Activated CD4-positive, alpha-beta memory T cell treated with anti-CD3 and anti-CD28 coated beads for 36 hours (primary cell): ENCODE measurements at places on chromosomes 16 and 17. TPM values are rescaled to one million over a fixed set of nuclear protein-coding genes. Genes with fewer than 3 reads are reported as not detected.
A peak's percentile ranks its signal among the peaks of the same experiment; 100 is the strongest.

DNA sequence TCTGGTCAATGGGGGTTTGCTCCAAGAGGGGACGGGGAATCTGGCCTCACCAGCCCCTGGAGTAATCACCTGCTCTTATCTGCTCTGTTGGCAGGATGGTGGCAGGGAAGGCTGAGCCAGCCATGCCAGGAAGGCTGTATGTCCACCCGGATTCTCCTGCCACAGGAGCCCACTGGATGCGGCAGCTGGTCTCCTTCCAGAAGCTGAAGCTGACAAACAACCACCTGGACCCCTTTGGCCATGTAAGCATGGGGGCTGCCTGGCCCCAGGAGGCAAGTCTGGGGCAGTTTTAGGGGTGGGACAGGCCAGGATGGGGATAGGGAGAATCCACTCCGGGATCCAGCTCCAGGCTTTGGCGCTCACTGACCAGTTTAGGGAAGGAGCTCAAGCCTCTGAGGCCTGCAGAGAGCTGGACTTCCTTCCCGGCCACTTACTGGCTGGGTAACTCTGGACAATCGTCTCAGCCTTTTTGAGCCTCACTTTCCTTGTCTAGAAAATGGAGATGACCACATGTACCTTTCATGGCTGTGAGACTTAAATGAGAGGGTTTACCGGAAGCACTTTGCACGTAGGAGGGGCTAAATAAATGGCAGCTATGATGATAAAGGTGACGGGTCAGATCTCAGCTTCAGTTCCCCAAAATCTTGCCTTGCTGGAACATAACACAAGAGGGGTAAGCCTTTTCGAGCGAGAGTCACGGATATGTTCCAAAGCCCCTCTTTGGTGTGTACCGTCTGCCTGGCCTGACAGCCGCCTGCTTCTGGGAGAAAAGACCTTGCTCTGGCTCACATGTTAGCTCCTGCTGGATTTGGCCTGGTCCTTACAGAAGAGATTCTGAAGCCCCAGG is 15.4 kb downstream of the TBX4 start:
- H3K4me1 ChIP-seq: peaks cover 1% of the 10 kb centered on the region
- no peak for DNase-seq
- H3K4me3 ChIP-seq: no peak overlapping the region
- peaks cover 12% of the 10 kb centered on the region for H3K27me3 ChIP-seq
- no peaks in the 10 kb centered on the region for H3K36me3 ChIP-seq
- no peak overlapping the region for H3K27ac ChIP-seq

CCDC78 gene
- total RNA-seq: 4.2 TPM

CCL7 gene
- not detected for total RNA-seq

HEATR9 gene
- total RNA-seq: 0.24 TPM

- H3K36me3 ChIP-seq: no peaks in the 10 kb centered on the region
- H3K27ac ChIP-seq: no peak overlapping the region
- no peak overlapping the region for H3K4me3 ChIP-seq
- H3K27me3 ChIP-seq: no peaks in the 10 kb centered on the region
- no peak for DNase-seq
- H3K4me1 ChIP-seq: no peaks in the 10 kb centered on the region
Observed at GRCh38 chr16:59328961-59329360, 594.8 kb upstream of the GOT2 start.

DNA sequence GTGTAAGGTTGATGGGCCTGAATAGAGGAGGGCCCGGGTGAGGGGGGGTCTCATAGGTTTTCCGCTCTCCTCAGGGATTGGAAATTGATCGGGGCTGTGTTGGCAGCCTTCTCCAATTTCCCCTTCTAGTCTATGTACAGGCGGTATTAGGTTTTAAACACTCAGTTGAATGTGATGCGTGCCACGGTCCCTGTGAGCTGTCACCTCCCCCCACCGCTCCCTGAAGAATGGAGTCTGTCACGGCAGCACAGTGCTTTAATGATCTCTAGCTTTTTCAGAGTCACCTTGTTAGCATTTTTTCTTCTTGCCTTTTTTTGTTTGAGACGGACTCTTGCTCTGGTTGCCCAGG is 800 bp downstream of the COX4I1 start:
- peak overlapping the region; percentile 84 for H3K27ac ChIP-seq
- H3K36me3 ChIP-seq: peaks cover 49% of the 10 kb centered on the region
- H3K27me3 ChIP-seq: no peaks in the 10 kb centered on the region
- no peak for DNase-seq
- peak overlapping the region; percentile 82 for H3K4me3 ChIP-seq
- peaks cover 55% of the 10 kb centered on the region for H3K4me1 ChIP-seq

NPIPB6 gene
- 2.5 TPM for total RNA-seq

GRCh38 chr16:578870-579405 is 9.2 kb downstream of the PIGQ start:
- H3K27ac ChIP-seq: no peak overlapping the region
- DNase-seq: peak; percentile 81
- H3K27me3 ChIP-seq: no peaks in the 10 kb centered on the region
- no peaks in the 10 kb centered on the region for H3K4me1 ChIP-seq

GRCh38 chr16:7313170-7313569 is 19.5 kb upstream of the RBFOX1 start:
- H3K27me3 ChIP-seq: no peaks in the 10 kb centered on the region
- no peaks in the 10 kb centered on the region for H3K4me1 ChIP-seq
- H3K27ac ChIP-seq: no peak overlapping the region
- H3K4me3 ChIP-seq: no peak overlapping the region
- DNase-seq: no peak
- H3K36me3 ChIP-seq: no peaks in the 10 kb centered on the region

DNA sequence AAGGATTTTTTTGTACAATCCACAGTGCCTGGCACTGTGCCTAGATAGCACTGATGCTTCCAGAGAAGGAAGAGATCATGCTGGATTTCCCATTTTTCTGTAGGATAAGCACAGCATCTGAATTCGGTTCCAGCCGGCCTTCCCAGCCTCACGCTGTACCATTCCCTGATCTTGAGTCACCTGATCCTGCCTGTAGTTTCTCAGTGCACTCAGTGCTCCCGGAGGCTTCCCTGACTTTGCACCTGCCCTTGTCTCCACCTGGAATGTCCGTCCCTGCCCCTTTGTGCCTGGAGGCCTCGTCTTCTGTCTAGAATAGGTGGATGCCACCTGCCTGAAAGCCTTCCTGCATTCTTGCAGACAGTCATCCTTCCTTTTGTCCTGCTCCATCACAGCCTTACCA is 179.9 kb downstream of the CCDC182 start:
- H3K36me3 ChIP-seq: no peaks in the 10 kb centered on the region
- H3K4me3 ChIP-seq: no peak overlapping the region
- H3K4me1 ChIP-seq: peaks cover 2% of the 10 kb centered on the region
- no peak for DNase-seq

CSF3 gene
- total RNA-seq: not detected

GRCh38 chr16:88969361-88969831 is 7.6 kb downstream of the CBFA2T3 start:
- no peak overlapping the region for H3K4me3 ChIP-seq
- peaks cover 9% of the 10 kb centered on the region for H3K4me1 ChIP-seq
- H3K27ac ChIP-seq: no peak overlapping the region
- H3K36me3 ChIP-seq: no peaks in the 10 kb centered on the region
- peaks cover 18% of the 10 kb centered on the region for H3K27me3 ChIP-seq

DNA sequence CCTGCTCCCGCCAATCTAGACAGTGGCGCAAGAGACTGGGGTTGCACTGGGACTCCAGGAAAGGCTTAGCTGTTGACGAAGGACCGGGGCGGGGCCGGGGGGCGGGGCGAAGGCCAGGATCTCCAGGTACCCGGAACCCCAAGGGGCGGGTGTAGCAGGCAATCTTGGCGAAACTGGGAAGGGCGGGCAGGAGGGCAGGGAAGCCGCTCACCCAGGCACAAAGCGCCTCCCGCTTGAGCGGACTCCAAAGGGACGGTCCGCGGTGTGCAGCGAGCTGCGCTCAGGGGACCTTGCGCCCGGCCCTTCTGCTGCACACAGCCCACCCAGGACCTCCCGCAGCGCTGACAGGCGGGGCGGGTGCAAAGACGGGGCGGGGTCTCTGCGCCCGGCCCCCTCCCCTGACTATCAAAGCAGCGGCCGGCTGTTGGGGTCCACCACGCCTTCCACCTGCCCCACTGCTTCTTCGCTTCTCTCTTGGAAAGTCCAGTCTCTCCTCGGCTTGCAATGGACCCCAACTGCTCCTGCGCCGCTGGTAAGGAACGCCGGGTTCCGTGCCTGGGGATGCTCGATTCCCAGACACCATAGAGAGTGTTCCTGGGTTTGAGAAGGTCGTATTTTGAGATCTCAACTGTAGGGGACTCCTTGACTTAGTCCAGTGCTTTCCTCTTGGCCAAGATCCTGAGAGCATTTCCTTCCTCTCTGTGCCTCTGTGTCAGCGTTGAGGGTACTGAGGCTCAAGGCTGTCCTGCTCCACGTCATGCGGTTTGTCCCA is at the start of gene MT1F:
Gene MT1F (plus strand): TSS at position 405 of the 772 bp plus-strand sequence. CDS start 100 bp downstream, at position 505.
- peak; percentile 84 for DNase-seq
- peaks cover 4% of the 10 kb centered on the region for H3K27me3 ChIP-seq
- peak within 1 kb of the TSS; percentile 94 for H3K4me3 ChIP-seq
- H3K36me3 ChIP-seq: no peaks in the 10 kb centered on the region

TNFRSF13B gene
- total RNA-seq: not detected

DNA sequence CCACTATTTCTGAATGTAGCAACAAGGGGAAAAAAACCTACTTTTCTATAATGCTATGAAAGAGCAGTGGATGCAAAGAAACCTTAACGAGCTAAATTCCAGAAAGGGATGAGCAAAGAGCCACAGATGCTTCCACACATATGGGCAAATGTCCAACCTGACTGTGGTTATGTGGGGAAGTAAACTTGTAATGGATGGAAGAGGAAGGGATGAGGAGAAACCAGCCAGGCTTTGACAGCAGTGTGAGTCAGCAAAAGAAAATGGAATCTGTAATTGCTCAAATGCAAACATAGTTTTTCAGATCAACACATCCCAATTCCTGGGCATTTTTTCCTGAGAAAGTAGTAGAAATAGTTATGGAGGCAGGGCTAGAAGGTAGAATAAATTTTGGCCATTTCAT is 204.8 kb upstream of the CPHXL start:
- H3K27me3 ChIP-seq: no peaks in the 10 kb centered on the region
- H3K27ac ChIP-seq: no peak overlapping the region
- H3K4me3 ChIP-seq: no peak overlapping the region
- no peak for DNase-seq
- no peaks in the 10 kb centered on the region for H3K4me1 ChIP-seq

GRCh38 chr16:1950047-1950446 is 4.4 kb downstream of the RPL3L start:
- no peak for DNase-seq
- H3K27me3 ChIP-seq: no peaks in the 10 kb centered on the region
- no peak overlapping the region for H3K4me3 ChIP-seq
- no peaks in the 10 kb centered on the region for H3K36me3 ChIP-seq
- no peak overlapping the region for H3K27ac ChIP-seq
- H3K4me1 ChIP-seq: peaks cover 3% of the 10 kb centered on the region

DNA sequence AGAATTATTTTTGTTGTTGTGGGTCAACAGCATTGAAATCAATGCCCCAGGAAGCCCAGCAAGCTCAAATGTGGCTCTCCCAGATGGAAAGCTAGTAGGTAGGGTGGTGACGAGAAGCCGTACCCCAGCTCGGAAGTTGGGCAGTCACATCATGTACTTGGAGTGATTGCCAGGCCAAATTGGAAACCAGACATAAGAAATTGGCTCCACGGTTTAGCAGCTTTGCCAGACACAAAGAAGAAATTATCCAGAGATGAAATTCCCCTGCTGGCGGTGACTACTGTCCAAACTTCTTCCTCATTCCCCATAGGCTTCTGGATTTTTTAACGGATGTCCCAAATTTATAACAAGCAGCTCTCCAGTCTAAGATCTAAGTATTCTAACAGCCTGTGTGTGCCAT is 95.9 kb downstream of the OR1D5 start:
- no peak overlapping the region for H3K4me3 ChIP-seq
- H3K36me3 ChIP-seq: no peaks in the 10 kb centered on the region
- no peak overlapping the region for H3K27ac ChIP-seq

RTN4RL1 gene
- 0.21 TPM for total RNA-seq

DNA sequence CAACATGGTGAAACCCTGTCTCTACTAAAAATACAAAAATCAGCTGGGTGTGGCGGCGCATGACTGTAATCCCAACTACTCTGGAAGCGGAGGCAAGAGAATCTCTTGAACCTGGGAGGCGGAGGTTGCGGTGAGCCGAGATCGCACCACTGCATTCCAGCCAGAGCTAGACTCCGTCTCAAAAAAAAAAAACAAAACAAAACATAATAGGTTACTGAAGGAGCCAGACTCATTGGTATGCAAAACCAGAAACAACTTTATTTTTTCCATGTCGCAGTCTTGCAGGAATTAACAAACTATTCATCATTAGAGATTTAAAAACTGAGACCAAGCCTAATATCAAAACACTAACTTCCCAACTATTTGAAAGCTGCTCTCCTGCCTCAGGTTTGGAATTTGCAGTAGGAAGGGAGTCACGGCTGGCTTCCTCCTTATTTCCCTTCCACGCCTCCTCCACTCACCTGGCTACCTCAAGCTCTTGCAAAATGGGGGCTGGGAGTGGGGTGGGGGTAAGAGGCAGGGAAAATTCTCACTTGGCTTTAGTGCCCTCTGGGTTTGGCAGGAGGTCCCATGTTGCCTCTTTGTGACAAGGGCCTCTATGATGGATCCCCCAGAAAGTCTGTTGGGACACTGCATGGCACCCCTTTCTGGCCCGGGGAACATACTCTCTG is 34.1 kb upstream of the MYH10 start:
- H3K27me3 ChIP-seq: peaks cover 11% of the 10 kb centered on the region
- H3K36me3 ChIP-seq: no peaks in the 10 kb centered on the region
- H3K4me3 ChIP-seq: no peak overlapping the region
- DNase-seq: no peak

DNA sequence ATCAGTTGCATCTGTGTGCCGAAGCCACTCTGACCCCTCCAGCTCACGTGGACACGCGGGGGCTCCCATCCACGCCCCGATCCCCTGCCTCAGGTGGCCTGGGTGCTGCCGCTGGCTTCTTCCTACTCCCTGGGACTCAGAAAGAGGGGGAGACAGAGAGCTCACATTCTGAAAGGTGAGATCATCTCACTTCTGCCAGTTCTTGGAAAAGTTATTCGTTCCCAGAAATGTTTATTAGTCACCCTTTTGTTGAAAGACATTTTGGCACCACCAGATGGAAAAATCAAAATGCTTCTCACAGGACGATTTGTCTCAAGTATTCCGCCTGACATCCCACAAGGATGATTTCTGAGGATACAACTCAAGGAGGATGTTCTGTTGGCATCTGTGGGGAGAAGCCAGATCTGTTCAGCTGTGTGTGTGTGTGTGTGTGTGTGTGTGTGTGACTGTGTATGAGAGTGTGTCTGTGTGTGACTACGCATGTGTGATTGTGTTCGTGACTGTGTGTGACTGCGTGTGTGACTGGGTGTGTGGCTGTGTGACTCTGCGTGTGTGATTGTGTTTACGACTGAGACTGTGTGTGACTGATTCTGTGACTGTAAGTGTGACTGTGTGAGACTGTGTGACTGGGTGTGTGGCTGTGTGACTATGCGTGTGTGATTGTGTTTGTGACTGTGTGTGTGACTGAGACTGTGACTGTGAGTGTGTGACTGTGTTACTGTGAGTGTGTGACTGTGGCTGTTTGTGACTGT is 207.3 kb downstream of the NTN1 start:
- DNase-seq: no peak
- H3K4me3 ChIP-seq: no peak overlapping the region
- no peaks in the 10 kb centered on the region for H3K27me3 ChIP-seq
- H3K36me3 ChIP-seq: no peaks in the 10 kb centered on the region
- H3K27ac ChIP-seq: no peak overlapping the region
- H3K4me1 ChIP-seq: peaks cover 3% of the 10 kb centered on the region
